Cardiac fibroblast (primary cell): ENCODE measurements at places on chromosomes 16 and 17.
A peak's percentile ranks its signal among the peaks of the same experiment; 100 is the strongest.

GRCh38 chr16:54867302-54867832, 63.3 kb upstream of the IRX5 start:
- no peak for DNase-seq

DNA sequence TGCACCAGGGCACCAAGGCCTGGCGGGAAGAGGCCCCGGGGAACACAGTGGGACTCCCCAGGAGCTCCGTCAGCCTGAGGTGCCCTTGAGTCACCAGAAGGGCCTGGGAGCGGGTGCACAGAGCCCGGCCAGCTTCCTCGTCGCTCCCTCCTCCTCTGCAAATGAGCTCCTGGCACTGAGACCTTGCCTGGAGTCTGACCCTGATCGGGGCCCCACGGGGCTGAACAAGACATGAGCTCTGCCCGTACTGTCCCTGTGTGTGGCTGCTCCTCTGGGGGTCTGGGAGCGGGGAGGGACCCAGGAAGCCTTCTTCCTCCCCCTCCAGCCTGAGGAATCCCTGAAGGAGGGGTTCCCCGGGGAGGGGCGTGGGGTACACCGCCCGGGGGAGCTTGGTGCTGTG, 36.4 kb upstream of the SSTR5 start:
- no peak for DNase-seq

DNA sequence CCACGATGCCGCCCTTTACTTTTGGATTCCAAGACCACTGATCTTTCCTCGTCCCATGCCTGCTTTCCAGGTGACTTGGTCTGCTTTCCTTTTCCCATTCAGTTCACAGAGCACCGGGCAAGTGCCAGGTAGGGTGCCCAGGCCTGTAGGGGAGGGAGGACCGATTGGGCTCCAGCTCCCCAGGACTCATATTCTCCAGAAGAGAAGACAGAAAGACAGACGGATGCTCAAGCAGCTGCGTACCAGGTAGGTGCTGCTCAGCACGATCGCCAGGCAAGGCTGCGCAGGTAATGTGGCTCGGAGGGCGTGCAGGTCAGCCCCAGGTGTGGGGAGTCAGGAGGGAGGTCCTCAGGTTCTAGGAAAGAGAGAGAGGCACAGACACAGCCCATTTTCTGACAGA, 67.5 kb upstream of the ZNF423 start:
- no peak for DNase-seq

- DNase-seq, result no peak
Observed at GRCh38 chr17:33561569-33562334, 268.7 kb upstream of the ASIC2 start.

DNA sequence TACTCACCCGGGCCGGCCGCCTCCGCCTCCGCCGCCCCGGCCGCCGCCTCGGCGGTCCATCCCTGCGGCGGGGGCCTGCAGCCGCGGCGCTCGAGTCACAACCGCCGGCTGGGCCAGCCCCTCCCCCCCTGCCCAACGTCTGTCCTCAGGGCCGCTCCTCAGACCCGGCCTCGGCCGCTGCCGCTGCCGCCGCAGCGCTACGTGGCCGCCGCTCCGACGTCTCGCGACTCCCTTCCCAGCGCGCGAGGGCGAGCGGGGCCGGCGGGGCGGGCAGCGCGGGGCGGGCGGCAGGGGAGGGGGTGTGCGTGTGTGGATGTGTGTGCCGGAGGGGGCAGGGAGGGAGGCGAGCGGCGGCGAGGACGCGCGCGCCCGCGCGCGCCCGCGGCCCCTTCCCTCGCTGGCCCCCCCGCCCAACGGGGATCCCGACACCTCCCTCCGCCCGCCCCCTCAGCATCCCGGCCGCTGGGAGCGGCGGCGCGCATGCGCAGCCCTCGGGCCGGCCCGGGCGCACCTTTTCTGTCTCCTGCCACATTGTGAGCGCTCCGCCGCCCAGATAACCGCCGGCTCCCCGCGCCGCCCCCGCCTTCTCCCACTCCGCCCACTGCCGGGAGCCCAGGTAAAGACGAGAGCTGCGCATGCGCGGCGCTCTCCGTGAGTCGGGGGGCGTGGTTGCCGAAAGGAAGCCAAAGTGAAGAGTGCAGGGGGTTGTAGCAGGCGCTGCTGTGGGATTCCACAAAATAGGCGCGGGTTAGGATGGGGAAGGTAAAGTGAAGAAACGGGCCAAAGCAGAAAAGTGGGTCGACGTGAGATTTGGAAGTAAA, at the start of gene ZNF652:
TSS of gene ZNF652 (minus strand) at position 349 of the 821 bp plus-strand sequence. CDS start 44,525 bp downstream, outside the sequence.
- peak; percentile 89 for DNase-seq

DNA sequence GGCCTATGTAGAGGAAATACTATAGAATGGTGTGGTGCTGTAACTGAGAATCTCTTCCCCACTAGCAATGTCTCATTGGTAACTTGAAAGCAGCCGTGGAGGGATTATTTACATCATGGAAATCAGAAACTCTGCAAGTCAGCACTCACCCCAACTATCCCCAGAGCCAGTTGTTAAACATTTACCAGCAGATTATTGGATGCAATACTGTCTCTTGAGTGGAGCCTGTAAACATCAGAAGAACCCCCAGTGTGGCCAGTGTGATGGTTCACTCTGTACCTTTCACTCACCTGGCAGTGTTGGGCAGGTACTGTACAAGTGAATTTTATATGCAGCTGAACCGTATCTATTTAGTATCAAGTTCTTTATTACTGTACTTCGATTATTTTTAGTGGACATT, 299.8 kb upstream of the SALL1 start:
- DNase-seq, result no peak

GRCh38 chr16:59540621-59541020, 806.5 kb upstream of the GOT2 start:
- peak; percentile 2 for DNase-seq

- DNase-seq, result no peak
Observed at GRCh38 chr16:47204736-47205504, 61.2 kb upstream of the NETO2 start.

DNA sequence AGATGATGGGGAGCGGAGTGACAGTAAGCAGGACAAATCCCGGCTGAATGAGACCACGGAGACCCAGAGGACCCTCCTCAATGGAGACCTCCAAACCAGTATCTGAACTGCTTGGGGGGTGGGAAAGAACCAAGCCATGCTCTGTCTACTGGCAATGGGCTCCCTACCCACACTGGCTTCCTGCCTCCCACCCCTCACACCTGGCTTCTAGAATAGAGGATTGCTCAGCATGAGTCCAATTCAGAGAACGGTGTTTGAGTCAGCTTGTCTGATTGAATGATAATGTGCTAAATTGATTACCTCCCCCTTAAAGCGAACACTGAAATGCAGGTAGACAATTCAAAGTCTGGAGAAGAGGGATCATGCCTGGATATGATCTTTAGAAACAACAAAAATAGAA, 5.5 kb downstream of the SSTR2 start:
- no peak for DNase-seq

GRCh38 chr16:19607616-19608280, 52.2 kb downstream of the VPS35L start:
- peak; percentile 20 for DNase-seq

DNA sequence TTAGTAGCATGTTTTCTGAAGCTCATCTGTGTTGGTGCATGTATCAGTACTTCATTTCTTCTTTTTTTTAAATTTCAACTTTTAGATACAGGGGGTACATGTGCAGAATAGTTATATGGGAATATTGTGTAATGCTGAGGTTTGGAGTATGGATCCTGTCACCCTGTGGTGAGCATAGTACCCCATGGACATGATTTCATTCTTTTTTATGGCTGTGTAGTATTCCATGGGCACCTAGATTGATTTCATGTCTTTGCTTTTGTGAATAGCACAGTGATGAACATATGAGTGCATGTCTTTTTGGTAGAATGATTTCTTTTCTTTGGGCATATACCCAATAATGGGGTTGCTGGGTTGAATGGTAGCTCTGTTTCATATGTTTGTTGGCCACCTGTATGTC, 55.0 kb upstream of the NOL11 start:
- DNase-seq, result no peak

DNA sequence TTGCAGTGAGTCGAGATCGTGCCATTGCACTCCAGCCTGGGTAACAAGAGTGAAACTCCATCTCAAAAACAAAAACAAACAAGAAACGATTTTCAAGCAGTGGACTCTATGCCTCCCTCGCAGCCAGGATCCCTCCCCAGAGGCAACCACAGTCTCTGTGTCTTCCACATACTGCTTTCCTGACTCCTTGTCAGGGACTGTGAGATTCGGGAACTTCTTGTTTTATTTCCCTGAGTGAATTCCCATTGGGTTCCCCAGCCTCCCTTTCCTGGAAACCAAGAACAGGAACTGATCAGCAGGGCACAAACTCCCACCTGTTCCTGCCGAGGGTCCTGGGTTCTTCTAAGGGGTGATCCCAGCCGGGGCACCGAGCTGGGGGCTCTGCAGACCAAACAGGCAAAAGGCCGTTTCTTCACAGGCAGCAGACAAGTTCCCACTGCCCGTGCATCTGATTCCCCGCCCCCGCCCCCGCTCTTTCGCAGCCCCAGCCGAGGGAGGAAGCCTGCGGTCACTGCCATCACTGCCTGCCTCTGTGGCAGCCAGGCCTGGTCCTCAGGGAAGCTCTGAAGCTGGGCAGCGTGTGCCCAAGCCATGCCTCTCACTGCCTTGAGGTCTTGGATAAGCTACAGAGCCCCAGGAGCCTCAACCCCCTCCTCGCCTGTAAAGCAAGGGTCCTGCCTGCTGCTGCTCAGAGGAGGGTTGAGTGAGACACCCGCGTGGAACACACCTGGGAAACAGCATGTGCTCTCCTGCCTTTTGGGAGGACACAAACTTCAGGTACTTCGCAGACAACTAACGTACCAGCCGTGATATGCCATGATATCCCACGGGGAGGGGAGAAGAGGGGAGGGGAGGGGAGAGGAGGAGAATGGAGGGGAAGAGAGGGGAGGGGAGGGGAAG, 5.5 kb upstream of the PIEZO1 start:
- DNase-seq, result no peak

DNA sequence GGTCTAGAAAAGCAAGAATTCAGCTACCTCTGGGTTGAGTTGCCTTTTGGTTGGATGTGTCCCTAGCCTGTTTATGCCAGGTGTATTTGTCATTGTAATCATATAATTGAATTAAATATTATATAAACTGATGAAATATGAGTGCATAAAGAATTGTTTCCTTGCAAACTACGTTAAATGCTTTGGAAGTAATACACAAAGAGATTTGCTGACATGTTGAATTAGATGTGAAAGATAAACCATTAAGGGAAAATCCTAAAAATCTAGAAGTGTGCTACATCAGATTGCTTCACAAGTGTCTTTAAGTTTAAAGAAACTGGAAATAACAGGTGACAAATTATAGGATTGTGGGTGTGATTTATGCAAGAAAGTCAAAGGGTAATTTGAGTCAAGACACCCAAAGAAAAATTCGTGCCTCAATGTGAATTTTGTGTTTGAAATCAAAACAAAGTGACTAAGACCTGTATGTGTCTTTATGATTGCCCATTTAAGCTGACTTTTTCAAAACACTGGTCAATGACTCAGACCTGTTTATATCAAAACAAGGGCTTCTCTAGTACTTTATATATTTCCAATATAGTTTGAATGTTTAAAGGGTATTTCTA, 5.1 kb upstream of the PYY start:
- no peak for DNase-seq

DNA sequence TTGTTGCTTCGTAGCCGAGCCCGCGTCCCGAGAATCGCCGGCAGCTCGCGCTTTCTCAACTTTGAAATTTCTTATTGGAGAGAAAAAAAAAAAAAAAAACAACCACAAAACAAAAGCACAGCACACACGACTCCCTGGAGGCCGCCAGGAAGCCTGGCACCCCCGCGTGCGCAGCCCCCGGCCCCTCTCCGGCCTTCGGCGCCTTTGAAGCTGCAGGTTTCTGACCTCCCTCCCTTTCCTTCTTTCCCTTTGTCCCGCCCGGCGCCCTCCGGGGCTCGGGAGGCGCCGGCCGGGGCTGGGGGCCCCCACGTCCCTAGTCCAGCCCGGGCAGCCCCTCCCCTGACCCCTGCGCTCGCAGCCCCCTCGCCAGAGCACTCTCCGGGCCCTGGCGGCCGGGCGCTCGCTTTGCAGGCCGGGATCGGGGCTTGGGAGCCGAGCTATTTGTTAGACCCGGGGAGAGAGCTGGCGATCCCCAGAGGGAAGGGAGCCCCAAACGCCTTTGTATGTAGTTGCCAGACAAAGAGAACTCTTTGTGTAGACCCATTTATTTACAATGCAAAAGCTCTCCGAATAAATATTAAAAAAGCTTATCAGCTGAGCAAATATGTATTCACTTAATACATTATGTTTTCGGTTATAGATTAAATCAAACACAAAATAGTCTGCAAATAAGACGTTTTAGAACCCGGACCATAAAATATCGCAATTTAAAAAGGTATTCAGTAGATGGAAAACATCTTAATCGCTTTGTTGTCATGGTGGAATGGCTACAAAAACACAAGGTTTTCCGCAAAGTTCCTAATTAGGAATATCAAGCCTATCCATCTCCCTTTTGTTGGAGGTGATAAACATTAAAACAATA, 2.3 kb downstream of the BAHCC1 start:
- peak; percentile 69 for DNase-seq

DNA sequence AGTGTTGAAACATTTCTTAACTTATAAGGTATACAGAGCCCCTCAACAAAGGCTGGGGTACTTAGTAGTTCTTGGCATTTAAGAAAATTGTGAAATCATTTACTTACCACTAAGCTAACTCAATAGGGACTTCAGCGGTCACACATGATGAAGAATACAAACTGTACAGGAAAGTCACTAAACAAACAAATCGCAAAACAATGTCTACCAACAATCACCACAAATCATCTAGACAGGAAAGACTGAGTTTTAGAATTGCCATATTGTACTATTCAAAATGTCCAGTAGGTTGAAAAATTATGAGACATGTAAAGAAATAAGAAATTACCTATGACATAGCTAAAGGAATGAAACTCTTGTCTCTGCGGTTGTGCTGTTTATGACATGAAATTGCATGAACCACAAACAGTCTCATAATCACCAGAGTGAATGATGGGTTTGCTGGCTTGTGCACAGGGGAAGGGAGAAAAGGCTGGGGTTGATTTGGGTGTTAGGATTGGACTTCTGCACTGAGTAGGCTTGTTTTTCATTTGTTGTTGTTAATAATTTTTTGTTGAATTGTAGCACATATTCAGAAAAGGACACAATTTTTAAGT, 441.1 kb upstream of the MON1B start:
- no peak for DNase-seq

- DNase-seq, result no peak
Observed at GRCh38 chr17:9943343-9943742, 38.3 kb upstream of the RCVRN start.

GRCh38 chr17:55452139-55452790, 30.6 kb upstream of the MMD start:
- peak; percentile 82 for DNase-seq

GRCh38 chr16:66175636-66176035, 190.9 kb upstream of the CDH5 start:
- no peak for DNase-seq

GRCh38 chr17:7867881-7868329, 10.1 kb downstream of the CYB5D1 start:
- DNase-seq, result no peak
